T-helper 22 cell (primary cell): ENCODE measurements at places on chromosomes 7 and 10.

GRCh38 chr10:76543655-76544054 lies 1094.0 kb downstream of the KCNMA1 start:
- no peak for DNase-seq

DNA sequence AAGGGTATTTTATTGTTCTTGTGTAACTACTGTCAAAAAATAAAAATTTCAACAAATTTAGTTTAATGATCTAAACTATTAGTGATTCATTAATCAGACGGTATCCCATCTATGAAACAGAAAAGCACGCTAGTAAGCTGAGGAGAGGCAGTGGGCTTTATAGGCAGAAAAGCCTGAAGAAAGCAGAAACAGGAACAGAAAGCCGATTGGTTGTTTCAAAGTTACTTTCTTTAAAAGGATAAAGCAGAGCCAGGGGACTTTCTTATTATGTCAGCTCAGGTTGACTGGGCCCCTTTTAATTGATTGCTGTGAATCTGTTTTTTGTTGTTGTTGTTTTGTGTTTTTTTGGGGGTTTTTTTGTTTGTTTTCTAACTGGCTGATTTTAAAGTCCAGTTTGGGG lies 105.5 kb downstream of the TES start:
- no peak for DNase-seq

DNA sequence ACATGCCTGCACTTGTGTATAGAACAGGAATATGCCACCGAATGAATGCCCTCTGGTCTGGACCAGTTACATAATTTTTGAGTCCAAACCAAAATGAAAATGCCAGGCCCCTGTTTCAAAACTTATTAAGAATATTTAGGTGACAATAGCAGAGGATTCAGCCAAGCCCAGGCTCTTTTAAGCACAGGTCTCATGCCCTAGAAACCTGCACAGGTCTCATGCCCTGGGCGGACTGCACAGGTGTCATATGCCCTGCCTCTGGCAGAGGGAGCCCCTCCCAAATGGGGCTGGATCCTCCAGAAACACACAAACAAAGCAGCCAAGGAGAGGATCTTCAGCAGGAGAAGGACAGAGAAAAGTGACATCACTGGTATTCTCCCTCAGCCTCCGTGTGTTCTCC lies 605.4 kb upstream of the NRP1 start:
- DNase-seq: no peak

- DNase-seq: no peak
These were observed 22.1 kb downstream of the RAMP3 start for GRCh38 chr7:45179666-45180065.

DNA sequence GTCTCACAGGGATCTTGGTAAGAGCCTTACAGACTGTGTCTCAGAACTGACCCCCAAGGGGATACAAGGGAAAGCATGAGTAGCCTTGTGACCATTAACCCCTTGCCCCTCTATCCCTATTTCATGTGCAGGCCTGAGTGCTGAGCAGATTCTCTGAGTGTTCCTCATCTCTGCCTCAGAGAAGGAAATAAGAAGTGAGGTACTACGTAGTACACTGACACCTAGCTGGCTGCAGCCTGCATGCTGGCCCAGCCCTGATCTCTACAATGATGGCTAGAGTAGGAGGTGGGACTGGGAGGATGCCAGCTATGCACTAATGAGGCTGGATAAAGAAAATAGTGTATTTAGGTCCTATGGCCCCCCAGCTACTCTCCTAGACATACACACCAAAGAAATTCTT lies 174.9 kb upstream of the HPS1 start:
- no peak for DNase-seq

DNA sequence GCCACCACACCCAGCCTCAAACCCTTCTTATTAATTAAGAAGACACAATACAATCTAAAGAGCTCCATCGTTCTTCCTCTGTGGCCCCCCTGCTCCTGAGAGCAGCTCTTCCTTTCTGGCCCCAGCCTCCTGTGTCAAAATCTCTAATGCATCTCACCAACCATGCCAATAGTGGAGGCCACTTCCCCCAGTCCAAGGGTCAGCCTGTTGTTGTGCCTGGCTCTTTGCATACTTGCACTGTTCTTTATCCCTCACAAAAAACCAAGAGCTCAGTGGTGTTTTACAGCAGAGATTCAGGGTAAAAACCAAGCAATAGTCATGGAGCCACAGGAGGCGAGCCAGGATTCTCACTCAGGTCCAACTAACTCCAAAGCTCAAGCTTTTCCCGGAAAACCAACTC lies 190.2 kb downstream of the GFRA1 start:
- DNase-seq: no peak

- DNase-seq: no peak
These were observed 73.5 kb downstream of the MALSU1 start for GRCh38 chr7:23372611-23373010.

- DNase-seq: no peak
These were observed 14.8 kb downstream of the CYP3A7 start for GRCh38 chr7:99719996-99720769.
